ENCODE measurements at places on chromosomes 12 and 14.

- DNase-seq, result no peak
Measured at GRCh38 chr14:60495946-60496345, 10.1 kb upstream of the C14orf39 start.

GRCh38 chr12:66409195-66409871, 107.0 kb downstream of the HELB start:
- DNase-seq, result no peak

GRCh38 chr14:60655898-60656685, 6.8 kb upstream of the SIX1 start:
- DNase-seq, result no peak

DNA sequence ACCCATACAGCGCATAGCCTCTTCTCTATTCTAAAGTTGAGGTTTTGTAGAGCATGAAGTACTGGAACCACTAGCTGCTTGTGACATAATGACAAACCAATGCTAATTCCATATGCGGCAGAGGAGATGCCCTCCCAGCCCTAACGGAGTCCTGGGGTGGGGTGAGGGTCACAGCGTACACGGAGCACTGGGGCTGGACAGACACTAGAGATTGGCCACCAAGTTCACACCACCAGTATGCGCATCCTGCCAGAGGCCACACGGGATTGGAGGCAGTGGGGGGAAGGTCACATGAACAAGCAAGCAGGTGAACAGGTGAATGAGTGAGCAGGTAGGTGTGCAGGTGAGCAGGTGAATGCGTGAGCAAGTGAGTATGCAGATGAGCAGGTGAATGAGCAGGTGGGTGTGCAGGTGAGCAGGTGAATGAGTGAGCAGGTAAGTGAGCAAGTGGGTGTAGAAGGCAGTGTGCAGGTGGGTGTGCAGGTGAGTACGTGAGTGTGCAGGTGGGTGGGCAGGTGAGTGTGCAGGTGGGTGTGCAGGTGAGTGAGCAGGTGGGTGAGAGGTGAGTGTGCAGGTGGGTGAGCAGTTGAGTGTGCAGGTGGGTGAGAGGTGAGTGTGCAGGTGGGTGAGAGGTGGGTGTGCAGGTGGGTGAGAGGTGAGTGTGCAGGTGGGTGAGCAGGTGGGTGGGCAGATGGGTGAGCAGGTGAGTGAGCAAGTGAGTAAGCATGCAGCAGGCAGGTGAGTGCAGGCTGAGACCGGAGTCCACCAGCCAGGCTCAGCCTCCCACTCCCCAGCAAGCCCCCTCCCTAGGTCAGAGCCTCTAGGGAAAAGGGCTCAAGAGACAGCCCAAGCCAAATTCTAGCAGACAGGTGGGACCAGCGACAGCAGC, 52.7 kb downstream of the CCDC85C start:
- peak; percentile 69 for DNase-seq

- DNase-seq, result no peak
Measured at GRCh38 chr12:28032811-28033537, 60.4 kb upstream of the PTHLH start.

- DNase-seq, result no peak
Measured at GRCh38 chr12:64180951-64181350, 41.1 kb downstream of the KICS2 start.

DNA sequence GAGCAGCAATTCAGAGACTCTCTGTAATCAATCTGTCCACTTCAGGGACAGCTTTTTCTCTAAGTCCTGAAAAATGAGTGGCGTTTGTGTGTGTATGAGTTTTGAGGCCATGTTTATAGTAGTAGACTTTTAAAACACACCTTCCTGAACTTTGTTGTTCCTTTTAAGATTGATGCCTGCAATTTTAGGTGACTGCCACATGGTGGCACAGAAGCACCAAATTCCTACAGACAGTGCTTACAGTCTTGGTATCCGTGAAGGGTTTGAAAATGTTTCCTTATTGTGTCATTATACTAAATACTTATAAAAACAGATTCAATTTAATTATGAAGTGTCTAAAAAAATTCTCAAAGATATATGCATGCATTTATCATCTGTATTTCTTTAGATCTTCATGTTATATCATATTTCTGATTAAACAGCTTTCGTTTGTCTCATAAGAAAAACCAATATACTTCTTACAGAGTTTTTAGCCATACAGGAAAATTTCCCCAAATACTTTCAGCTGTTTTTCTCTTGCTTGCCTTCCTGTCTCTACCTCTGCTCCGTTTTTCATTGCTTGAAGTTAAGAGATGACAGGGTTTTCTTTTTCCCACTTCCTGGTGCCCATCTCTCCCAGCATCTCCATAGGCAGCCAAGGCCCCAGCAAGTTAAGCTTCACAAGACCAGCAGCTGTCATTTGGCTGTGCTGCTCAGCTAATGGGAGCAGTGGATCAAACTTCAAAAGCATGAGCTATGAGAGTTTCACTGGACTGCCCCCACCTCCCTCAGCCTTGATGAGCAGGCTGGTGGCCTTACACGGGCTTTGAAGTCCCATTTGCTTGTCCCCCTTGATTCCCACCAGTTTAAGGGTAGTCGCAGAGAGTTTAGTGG, 259.6 kb downstream of the AKAP6 start:
- no peak for DNase-seq

DNA sequence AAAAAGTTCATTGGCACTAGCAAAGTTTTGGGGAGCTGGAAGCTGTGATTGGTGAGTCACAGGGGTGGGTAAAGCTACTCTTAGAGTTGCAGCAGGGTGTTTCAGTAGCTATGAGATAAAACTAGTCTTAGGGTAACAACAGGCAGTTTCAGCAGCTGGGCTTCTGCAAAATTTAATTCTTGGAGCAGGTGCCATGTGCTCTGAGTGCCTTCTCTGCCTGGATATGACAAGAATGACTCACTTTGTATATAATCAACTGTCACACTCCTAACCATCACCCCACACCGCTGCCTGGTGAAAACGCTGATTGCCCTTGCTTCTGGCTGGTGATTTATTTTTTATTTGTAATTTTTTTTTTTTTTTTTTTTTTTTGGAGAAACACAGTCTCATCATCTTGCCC, 10.5 kb upstream of the PLBD2 start:
- DNase-seq, result no peak

All from NCI-H510A (cell line).